ENCODE measurements at places on chromosomes 7 and 10. TPM values are rescaled to one million over a fixed set of nuclear protein-coding genes. Genes with fewer than 3 reads are reported as not detected.
A peak's percentile ranks its signal among the peaks of the same experiment; 100 is the strongest.

The TRPV5 gene
- not detected for total RNA-seq

The STEAP4 gene
- total RNA-seq = not detected

DNA sequence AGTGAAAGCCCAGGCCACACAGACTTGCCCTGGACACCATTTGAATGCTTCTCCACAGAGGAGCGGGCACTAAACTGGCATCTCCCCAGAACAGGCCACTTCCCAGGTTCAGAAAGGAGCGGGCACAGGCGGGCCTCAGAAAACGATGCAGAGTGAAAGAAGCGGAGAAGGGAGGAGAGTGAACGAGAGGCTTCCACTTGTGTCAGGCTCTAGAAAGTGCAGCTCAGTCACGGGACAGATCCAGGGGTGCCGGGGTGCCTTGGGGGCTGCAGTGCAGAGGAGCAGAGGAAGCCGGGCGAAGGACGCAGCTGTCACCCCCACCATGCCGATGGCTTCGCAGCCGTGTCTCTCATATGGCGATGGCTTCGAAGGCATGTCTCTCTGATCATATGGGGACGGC, 26.1 kb upstream of the PRKAR1B start:
- no peak for DNase-seq

DNA sequence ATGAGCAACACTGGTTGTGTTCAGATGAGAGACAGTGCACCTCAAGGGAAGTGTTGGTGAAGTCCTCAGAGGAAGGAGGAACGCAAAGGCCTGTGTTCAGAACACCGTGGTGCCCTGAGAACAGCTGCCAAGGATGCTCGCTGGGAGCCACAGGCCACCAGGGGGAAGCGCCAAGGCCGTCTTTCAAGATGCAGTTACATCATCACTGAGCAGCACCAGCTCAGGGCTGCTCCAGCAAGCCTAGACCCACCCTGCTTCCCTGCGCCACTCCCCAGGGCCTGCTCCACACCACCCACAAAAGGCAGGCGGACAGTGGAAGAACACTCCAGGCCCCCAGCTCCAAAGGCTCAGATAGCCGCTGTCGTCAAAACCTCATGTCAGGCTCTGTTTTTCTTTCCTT, 378.8 kb downstream of the DPP6 start:
- DNase-seq = no peak

DNA sequence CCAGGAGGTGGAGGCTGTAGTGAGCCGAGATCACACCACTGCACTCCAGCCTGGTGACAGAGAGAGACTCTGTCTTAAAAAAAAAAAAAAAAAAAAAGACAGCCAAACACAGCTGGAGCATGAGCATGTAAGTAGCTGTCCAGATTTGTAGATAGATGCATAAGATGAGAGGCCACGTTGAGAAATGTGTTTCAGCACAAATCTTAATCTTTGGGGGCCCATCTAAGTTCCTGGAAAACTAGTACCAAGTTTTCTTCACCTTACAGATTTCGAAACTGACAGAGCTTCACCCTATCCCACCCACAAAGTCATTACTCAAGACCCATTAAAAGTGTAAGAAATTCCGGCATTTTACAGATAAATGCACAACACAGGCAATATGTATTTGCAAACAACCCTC, 208.2 kb downstream of the PARD3 start:
- no peak for DNase-seq

The TRIM74 gene
- total RNA-seq = 0.52 TPM

GRCh38 chr7:130425796-130426195, 15.0 kb downstream of the CEP41 start:
- no peak for DNase-seq

DNA sequence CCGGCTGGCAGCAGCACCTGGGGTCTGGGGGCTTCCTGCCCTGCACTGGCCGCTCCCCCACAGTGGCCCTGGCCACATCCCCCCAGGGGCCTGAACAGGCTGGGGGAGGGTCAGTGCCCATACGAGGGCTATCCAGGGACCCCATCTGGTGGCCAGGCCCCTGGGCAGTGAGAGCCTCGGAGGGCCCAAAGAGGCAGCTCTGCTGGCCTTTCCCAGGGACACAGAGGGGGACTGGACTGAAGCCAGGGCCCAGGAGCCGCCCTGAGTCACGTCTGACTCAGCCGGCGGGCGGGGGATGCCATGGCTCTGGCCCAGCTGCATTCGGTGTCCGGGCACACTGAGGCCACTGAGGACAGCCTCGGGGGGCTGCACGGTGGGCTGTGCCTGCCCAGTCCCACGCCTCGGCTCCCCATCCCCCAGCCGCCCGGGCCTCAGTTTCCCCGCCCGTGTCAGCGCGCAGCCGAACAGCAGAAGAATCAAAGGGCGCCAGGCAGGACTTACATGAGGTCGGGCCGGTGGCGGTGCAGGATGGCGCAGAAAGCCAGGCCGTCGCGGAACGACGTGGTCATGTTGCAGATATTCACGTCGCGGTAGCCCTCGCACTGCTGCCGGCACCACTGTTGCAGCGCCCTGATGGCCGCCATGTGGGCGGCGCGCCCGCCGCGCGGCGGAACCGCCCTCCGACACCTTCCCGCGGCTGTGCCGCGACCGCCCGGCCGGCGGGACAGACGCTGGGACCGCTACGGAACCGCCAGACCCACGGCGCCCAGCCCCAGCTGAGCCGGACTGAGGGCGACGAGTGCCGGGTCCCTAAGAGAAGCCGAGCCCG, at the start of gene MICALL2:
Gene MICALL2, minus strand, starts transcription at position 788 of the 829 bp plus-strand sequence. Its CDS starts 144 bp downstream, at position 644.
- no peak for DNase-seq

- DNase-seq = no peak
Measured at GRCh38 chr10:31288962-31289361, 30.1 kb upstream of the ZEB1 start.

DNA sequence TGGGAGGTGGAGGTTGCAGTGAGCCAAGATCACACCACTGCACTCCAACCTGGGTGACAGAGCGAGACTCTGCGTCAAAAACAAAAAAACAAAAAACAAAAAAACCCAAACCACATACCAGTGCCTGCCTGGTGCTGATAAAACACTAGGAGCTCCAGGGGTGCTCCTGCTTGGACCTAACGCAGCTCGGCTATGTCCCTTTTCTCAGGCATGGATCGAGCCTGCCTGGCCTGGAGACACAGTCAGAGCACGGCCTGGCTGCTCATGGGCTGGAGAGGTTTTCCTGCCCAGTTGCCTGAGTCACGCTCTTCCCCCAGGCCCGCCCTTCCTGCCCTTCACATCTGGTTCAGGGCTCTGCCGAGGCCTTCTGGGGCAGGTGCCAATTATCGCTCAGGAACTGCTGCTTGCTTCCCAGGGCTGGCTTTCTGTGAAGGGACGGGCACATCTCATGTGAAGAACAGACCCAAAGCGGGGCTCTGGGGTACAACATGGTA, 12.6 kb upstream of the NPFFR1 start:
- no peak for DNase-seq

DNA sequence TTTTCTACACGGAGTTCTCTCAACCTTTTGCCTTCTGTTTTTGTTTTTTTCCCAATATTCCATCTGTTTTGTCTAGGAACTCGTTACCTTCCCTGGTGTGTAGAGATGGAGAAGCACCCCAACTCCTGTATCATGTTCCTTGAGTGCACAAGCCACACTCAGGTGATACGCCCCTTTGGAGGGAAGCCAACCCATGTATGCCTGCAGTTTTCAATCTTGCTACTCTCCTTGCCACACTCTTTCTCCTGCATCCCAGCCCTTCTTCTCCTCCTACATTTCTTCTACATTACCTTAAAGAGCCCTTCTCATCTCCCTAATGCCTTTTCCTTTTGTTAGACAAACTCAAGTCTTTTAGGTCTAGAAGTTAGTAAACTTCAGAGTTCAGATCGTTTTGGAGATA, 10.2 kb upstream of the SP4 start:
- DNase-seq = no peak

The MACROH2A2 gene
- 7.8 TPM for total RNA-seq

- no peak for DNase-seq
Measured at GRCh38 chr7:17581301-17581700, 282.8 kb downstream of the AHR start.

The ALOX5 gene
- 1.6 TPM for total RNA-seq

- DNase-seq = no peak
Measured at GRCh38 chr7:147978651-147979050, 611.9 kb upstream of the C7orf33 start.

The CCL24 gene
- not detected for total RNA-seq

The SERPINE1 gene
- total RNA-seq = 5.6 TPM

The CDHR1 gene
- total RNA-seq = 10.5 TPM

DNA sequence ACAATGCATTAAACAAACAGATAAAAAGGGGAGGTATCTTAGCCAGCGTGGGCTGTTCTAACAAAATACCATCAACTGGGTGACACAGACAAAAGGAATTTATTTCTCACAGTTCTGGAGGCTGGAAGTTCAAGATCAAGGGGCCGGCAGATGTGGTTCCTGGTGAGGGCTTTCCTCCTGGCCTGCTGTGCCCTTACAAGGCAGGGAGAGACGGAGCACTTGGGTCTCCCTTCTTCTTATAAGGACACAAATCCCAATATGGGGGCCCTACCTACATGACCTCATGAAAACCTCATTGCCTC, 281.6 kb upstream of the KLF14 start:
- DNase-seq = no peak

- no peak for DNase-seq
Measured at GRCh38 chr7:149733924-149734790, 39.2 kb downstream of the ZNF467 start.

DNA sequence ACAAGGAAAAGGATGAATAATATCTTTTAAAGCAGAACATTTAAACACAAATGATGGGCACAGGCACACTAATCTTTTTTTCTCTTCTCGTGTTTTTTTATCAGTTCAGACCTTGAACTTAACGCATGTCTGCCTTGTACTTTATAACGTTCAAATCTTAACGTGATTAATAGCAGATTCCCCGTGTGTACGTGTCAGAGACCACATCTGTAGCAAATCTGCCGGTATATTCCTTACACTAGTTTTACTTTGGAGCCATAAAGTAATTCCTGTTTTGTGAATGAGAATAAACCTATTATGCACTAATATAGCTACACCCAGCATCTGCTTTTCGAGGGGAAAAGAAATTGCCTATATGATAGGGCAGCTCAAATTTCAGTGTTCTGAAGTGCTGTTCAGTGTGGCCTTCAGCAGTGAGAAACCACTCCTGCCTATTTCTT, 166.0 kb upstream of the TCF7L2 start:
- no peak for DNase-seq

GRCh38 chr7:115009139-115009538, 87.2 kb downstream of the MDFIC start:
- DNase-seq = no peak

The DNMBP gene
- total RNA-seq = 26.7 TPM

DNA sequence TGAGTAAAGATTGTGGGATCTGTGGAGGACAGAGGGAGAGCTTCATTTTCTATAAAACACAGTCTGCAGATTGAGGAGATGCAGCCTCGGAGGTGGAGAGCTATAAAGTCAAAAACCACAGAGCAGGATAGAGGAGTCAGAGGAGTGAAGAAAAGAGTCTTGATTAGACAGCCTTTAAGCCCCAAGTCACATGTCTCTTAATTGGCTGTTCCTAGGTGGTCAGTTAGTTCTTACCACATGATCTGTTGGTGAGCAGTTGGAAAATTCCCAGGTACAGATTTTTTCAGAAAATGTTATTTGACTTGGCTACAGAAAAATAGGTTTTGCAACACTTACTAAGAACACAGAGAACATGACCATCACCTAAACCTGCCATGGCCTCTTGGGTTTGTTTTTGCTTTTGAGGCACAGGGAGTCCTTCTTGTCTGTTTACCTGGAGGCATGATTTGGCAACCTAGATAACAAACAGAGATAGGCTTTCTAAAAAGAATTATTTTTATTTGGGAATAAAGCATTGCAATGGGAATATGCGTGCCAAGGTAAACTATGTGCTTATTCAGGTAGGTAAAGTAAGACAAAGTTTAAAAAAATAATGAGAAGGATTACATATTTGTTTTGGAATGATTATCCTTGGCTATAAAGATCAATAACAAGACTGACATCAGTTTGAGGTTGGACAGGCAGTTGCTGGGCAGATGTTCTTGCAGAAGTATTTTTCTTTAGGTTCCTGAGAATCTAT, 604 bp upstream of the CYP3A43 start:
- peak; percentile 13 for DNase-seq

DNA sequence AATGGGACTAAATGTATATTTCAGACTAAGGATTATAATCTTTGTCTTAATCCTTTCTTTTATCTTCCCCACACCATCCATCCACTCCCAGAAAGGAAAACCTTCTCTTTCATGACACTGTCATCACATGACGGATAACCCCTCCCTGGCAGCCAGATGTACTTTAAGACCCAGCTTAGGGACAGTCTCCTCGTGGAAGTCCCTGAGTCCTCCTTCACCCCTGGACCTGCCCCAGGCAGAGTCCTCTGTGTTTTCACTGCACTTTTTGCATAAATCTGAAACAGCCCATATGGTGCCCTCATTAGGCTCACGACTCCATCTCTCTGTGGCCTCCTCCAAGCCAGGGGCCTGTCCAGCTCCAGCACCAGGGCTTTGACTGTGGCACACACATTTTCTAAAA, 16.0 kb downstream of the NRAP start:
- DNase-seq = no peak

GRCh38 chr10:76558586-76558985, 1079.0 kb downstream of the KCNMA1 start:
- no peak for DNase-seq

The ECD gene
- total RNA-seq = 38.0 TPM

DNA sequence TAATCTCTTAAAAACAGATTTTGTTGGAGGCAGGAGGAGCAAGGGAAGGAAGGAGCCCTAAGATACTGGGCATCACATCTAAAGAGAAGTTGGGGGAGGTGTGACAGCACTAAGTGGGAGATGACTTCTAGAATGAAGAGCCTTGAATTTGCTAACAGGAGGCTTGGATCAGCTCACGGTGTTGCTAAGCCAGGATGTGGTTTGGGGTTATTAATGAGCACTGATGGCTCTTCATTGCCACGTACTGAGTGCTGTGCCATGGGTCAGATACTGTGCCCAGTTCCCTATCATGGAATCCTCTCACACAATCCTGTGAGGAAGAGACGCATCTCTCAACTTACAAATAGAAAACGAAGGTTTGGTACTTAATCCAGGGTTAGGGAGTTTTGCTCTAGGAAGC, 78.5 kb downstream of the C7orf25 start:
- no peak for DNase-seq

The FEZF1 gene
- total RNA-seq = 12.9 TPM

The EZH2 gene
- total RNA-seq = 46.6 TPM

GRCh38 chr7:152363798-152364197, 72.0 kb downstream of the KMT2C start:
- DNase-seq = no peak

- no peak for DNase-seq
Measured at GRCh38 chr7:47377741-47378140, 204.2 kb downstream of the TNS3 start.

The FKBP6 gene
- total RNA-seq = 0.19 TPM

DNA sequence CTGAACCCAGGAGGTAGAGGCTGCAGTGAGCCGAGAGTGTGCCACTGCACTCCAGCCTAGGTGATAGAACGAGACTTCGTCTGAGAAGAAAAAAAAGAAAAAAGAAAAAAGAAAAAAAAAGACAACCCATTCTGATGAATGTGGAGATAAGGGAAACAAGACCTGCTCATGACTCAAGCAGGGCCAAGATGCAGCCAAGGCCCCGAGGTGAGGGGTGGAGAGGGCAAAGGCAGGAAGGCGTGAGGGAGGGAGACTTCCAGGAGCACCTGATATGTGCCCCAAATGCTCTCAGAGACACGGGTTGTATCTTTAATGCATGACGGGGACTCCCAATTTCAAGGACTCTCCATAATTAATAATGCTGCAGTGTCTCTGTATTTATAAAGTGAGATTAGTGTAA, 134.6 kb downstream of the PIP4K2A start:
- peak; percentile 17 for DNase-seq

The TMEM213 gene
- total RNA-seq = not detected
